SIG-M5 (cell line): ENCODE measurements at places on chromosomes 13 and 19.

DNA sequence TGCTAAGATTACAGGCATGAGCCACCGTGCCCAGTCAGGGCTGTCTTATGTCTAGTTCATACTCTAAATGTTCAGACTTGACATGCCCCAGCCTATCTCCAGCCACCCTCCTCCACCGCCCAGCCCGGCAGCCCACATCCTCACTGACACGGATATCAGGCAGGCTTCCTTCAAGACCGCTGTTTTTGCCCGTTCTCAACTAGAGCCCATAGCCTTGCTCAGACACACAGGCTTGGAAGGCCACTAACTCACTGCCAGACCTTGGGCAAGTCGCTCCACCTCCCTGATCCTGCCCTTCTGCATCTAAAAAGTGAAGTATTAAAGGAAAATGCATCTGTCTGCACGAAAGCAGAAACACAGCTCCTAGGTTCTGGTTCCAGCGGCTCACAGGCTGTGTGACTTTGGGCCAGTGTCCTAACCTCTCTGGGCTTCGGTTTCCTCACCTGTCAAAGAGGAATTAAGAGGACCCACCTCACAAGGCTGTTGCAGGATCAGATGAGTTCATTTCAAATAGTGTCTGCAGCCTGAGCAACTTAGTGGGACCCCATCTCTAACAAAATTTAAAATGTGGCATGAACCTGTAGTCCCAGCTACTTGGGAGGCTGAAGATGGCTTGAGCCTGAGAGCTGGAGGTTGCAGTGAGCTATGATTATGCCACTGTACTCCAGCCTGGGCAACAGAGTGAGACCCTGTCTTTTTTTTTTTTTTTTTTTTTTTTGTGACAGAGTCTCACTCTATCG lies 14.5 kb upstream of the CERS4 start:
- DNase-seq, result no peak

GRCh38 chr13:93467175-93467574 lies 240.6 kb downstream of the GPC6 start:
- DNase-seq, result no peak

DNA sequence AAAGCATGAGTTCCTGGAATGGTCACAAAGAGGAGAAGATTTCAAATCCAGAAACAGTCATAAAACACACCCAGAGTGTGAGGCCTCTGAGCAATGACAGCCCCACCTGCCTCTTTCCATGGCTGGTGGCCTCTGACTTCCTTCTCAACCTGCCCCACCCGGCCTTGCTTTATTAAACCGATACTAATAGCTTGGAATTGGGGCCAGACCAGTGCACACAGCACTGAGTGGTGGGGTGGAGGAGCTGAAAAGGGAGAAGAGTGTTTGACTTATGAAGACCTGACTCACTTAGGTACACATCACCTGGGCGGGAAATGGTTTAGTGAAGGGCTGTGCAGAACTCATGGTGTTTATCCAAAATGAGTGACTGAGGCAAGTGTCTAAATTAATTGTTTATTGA lies 20.7 kb upstream of the CEACAM6 start:
- DNase-seq, result no peak

- DNase-seq, result no peak
Measured at GRCh38 chr13:46749951-46750350, 47.0 kb downstream of the ESD start.

DNA sequence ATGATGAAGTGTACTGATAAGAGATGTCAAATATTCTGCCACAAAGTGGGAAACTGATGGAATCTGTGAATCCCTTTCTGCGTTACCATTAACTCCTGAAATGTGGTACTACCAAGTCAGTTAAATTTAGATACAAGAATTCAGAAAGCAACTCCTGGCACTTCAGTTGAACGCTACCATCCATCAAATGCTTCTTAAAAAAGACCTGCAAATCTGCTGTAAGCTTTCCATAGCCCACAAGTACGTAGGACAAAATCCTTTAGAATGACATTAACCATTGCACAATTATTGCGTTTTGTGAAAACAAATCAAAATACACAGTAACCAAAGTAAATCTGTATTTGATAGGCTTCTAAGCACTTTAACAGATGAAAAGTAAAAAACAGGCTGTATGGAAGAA lies 5.4 kb downstream of the SMAD9 start:
- DNase-seq, result no peak
